A549 treated with Mapracorat at 1 μM for 4 hours (cell line): ENCODE measurements at places on chromosomes 1 and 21. TPM values are rescaled to one million over a fixed set of nuclear protein-coding genes. Genes with fewer than 3 reads are reported as not detected.

TCEA3 gene
- total RNA-seq: 0.46 to 0.64 TPM (median 0.48 TPM) in 5 replicates

BMP8A gene
- 0.18 to 0.22 TPM in 2 of 5 replicates, not detected in the others for total RNA-seq

THEMIS2 gene
- 0.56 to 1.2 TPM (median 0.79 TPM) in 5 replicates for total RNA-seq

LRRC8D gene
- 30.8 to 37.7 TPM (median 34.6 TPM) in 5 replicates for total RNA-seq

IQGAP3 gene
- total RNA-seq: 12.6 to 20.8 TPM (median 17.0 TPM) in 5 replicates

CHIA gene
- total RNA-seq: not detected in 5 replicates

XCL2 gene
- not detected in 5 replicates for total RNA-seq

SYT14 gene
- 0.05 to 0.10 TPM (median 0.08 TPM) in 4 of 5 replicates, not detected in the other for total RNA-seq

AKNAD1 gene
- 0.78 to 2.5 TPM (median 1.2 TPM) in 5 replicates for total RNA-seq

ZFP69B gene
- 1.3 to 2.2 TPM (median 1.7 TPM) in 5 replicates for total RNA-seq

ORC1 gene
- total RNA-seq: 19.6 to 21.3 TPM (median 20.8 TPM) in 5 replicates
